ENCODE measurements at places on chromosomes 12 and 14.

DNA sequence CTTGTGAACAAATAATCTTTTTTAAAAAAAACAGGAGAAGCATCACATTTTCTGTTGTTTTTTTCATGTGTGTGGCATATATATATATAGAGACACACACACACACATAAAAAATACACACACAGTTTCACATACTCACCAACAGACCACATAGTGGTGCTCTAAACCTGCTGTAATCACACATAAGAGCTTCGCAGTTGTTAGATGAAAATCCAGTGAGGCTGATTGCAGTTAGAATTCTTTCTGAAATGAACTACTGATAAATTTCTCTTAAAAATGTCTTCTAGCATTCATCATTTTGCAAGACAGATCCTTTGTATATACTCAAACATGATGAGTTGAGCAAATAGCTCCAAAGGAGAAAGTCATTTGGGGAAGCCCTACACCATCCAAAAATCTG lies 434.3 kb upstream of the STXBP6 start:
- DNase-seq: no peak

GRCh38 chr12:111412007-111412829 lies 6.5 kb downstream of the SH2B3 start:
- no peak for DNase-seq

- DNase-seq: peak; percentile 66
Measured at GRCh38 chr14:92105893-92106142, 564 bp downstream of the ATXN3 start.

DNA sequence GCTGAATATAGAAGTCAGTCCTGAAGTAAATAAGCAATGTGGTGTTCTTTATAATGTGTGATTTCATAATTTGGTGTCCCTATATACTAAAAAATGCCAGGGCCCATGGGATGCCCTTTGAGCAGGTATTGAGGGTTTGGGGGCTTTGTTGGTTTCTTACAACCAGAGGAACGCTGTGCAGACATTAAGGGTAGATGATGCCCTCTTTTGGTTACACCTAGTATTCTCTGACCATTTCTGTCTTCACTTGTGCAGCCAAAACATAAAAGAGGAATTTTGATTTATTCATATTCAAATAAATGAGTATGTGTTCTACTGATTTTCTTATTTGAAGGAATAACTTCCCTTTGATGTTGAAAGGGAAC lies 3.0 kb downstream of the LGR5 start:
- no peak for DNase-seq

DNA sequence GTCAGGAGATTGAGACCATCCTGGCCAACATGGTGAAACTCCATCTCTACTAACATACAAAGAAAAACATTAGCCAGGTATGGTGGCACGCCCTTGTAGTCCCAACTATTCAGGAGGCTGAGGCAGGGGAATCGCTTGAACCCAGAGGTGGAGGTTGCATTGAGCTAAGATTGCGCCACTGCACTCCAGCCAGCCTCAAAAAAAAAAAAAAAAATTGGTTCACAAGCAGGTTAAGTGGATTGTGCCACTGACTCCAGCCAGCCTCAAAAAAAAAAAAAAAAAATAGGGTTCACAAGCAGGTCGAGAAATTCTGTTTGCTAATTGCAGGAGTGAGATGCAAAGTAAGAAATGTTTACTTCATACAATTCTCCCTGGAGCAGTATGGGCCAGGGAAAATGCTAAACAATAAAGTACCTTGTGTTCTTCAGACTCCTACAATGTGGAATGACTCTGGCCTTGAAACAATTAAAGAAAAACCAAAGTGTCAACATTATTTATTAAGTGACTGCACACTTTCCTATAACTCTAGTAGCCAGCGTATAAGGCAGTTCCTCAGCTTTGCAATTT lies 6.1 kb downstream of the EDDM3B start:
- DNase-seq: no peak

DNA sequence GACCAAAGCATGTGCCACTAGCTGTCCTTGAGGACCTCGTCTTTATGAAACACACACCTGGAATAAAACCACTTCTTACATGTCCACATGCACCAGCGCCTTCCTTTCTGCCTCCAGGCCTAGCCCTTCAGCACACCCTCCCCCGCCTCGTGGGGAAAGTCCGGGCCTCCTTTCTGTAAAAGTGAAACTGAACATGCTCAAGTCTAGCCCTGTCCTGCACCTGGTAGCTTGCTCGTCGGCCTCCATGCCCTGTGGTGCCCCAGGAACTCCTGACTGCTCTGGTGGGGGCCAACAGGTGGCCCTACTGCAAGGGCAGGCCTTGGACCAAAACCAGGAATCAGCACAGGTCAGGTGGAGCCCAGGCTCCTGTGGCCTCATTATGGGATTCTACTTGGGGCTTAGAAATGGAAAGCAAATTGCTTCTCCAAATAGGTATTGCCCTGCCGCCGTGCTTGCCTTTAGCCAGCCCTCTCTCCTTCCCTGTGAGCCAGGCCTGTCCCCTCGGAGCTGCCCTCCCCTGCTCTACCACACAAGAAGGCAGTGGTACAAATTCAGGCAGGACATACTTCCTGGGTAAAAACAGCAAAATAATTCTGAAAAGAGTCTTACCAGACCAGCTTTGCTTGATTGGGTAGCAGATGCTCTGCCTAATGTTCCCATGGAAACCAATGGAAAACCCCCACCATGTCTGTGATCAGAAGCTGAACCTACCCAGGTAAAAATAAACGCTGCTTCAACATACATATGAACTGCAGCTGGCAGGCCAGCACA lies 43.5 kb downstream of the ERH start:
- DNase-seq: no peak
